Activated CD8-positive, alpha-beta memory T cell treated with anti-CD3 and anti-CD28 coated beads, Interleukin-2, amount 10 ng/mL, durations not matched to agents 7 days and 5 days (primary cell): ENCODE measurements at places on chromosomes 1 and 21.

GRCh38 chr1:176811511-176812288 lies 348.7 kb downstream of the PAPPA2 start:
- DNase-seq: no peak

- peak; percentile 95 for DNase-seq
Measured at GRCh38 chr1:244834543-244835275, 749 bp upstream of the COX20 start.

- DNase-seq: peak; percentile 54
Measured at GRCh38 chr1:20485527-20486456, at the start of gene CAMK2N1. TSS of gene CAMK2N1 (minus strand) at chr1:20486210. CDS start at chr1:20485379, 831 bp downstream.

DNA sequence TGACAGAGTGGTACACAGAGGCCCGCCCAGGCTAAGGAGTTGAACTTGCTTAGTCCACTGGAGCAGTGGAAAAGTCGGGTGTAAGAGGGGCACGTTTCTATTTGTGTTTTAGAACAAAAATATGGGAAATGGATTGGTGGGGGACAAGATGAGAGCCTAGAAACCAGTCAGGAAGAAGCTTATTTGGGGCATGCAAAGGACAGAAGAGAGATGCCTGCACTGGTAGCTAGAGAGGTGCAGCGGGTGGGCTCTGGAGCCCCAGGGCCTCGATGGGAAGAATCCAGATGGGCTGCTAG lies 1.2 kb upstream of the LIN9 start:
- DNase-seq: no peak

GRCh38 chr1:3603156-3603555 lies 8.2 kb downstream of the MEGF6 start:
- no peak for DNase-seq

DNA sequence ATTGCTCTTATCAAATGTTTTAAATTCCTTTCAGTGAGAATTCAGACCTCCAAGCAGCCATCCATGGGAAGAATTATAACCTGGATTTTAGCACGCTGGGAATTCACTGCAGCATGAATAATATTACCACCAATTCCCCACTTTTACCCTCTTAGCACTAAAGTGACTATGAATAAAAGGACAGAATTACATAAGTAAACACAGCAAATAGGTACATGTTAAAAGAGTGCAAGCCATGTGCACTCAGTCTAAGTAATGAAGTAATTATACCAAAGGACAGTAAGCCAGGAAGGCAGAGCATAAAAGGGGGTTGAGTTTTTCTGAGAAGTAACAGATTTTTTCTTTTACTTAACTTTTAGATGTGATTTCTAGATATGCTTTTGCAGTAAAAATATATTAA lies 176.3 kb downstream of the DENND1B start:
- no peak for DNase-seq

- DNase-seq: no peak
Measured at GRCh38 chr1:110083061-110083865, 12.8 kb upstream of the ALX3 start.

DNA sequence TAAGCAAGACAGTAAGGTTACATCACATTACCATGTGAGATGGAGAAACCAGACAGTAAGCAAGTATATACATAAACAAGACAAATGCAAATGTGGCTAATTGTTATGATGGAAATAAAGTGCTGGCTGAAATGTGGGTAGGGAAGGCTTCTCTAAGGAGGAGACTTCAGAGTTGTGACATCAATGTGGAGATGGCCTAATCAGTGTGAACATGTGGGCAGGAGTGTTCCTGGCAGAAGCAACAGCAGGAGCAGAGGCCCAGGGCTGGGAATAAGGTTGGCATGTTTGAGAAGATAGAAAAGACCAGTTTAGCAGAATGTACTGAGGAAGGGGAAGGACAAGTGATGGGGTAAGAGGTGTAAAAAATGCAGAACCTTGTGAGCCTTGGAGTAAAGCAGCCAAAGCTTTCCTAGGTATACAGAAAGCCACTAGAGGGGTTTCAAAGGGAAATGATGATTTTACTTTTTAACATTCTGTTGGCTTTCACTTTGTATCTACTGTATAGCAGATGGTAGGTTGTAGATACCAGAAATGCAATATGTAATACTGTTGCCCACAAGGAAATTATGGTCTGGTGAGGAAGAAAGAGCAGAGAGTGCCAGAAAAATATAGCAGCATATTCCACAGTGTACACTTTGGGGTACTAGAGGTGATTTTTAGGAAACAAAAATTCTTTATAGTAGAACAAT lies 197.4 kb downstream of the FGGY start:
- DNase-seq: no peak

- no peak for DNase-seq
Measured at GRCh38 chr21:39845571-39846130, 21.6 kb upstream of the PCP4 start.

DNA sequence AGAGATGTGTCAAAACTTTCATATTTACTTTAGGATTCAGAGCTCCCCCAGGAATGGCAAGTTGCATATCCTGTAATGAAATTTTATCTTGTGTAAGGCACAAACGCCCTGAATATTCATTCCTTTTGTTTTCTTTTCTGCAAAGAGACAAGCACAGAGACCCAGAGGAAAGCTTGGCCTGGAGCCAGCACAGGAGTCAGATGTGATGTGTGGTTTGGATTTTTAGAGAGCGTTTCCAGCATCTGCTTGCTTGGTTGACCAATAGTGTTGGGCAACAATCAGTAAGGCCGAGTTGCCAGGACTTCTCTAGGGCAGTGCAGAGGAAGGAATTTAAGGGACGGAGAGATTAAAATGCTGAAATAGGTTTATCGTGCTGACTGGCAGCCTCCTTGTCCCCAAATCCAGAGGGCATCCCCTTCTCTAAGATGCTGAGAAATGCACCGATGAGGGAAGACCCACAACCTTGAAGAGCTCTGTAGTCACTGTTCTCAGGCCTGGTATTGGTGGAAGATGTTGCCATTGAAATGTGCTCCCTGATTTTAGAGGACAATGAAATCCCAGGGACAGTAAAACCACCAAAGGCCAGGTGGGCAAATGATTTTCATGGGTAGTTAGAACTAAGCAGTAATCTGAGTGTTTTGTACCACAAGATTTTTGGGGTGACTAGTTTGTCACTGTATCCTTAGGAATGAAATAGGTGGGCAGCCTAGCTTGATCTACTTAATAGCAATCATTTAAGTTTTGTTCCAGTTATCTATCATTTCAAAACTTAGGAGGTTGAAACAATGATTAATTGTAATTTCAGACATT lies 37.9 kb upstream of the RHOU start:
- DNase-seq: no peak

- DNase-seq: no peak
Measured at GRCh38 chr21:43191521-43191920, 22.7 kb downstream of the CRYAA start.

GRCh38 chr1:201565024-201565730 lies 26.2 kb downstream of the NAV1 start:
- no peak for DNase-seq

DNA sequence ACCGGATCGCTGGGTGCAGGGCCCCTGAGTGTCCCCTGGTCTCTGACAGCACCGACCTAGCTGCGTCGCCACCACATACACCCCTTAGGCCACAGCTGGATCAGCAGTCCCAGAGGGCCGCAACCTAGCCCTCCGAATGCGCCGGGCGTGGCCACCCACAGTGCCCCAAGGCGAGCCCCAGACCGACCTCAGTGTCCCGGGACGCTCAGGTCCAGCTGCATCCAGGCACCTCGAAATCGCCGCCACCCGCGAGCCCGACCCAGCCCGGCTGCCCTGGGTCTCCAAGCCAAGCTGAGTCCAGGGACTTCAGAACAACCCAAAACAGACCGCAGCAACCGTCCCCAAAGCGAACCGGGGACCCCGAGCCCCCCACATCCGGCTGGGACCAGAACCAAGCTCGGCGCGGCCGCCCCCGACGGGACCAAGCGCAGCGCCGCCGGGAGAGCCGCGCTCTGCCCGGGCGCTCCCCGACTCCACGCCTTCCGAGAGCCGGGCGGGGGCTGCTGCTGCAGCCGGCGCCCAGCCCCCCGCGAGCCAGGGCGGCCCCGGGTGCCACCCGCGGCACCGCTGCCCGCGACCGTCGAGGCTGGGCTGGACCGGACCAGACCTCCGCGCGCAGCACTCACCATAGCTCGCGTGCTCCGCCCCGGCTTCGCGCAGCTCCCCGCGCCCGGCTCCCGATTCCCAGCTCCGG lies 54.6 kb upstream of the ECE1 start:
- peak; percentile 57 for DNase-seq

DNA sequence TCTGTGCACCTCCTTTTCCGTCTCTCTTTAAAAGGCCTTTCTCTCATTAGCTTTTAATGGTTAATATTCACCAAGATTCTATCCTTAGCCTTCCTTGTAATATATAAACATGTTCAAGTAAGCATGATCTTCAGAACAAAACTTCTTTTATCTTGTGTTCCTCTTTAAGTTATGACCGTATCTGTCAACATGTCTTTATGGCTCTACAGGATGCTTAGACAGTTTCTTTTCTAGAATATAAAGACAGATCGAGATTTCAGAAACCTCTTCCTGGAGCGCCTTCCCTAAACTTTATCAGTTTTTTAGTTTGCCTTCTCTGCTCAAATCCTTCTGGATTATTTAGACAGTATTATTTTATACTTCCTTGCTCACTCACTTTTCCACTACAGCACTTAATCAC lies 7.2 kb downstream of the RO60 start:
- DNase-seq: no peak

- no peak for DNase-seq
Measured at GRCh38 chr1:30339866-30340265, 383.5 kb downstream of the MATN1 start.

GRCh38 chr21:32834916-32835235 lies 63.3 kb upstream of the PAXBP1 start:
- no peak for DNase-seq

DNA sequence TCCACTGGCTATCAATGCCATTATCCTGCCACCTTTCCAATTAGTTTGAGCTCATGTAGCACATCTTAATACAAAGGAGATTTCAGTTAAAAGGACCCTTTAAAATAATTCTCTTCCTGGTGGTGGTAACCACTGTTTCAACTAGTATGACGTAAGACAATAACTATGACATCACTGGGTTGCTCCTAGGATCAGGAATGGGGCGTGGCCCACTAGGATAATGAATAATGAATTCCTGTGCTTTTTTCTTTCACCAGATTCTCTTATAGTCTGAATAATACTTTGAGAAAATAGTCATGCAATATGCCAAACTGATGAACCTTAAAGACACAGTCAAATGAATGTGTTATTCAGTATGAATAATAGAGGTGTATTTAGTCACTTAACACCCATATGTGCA lies 10.6 kb upstream of the KIFAP3 start:
- no peak for DNase-seq

- peak; percentile 65 for DNase-seq
Measured at GRCh38 chr1:211833174-211833820, 2.7 kb upstream of the LPGAT1 start.

DNA sequence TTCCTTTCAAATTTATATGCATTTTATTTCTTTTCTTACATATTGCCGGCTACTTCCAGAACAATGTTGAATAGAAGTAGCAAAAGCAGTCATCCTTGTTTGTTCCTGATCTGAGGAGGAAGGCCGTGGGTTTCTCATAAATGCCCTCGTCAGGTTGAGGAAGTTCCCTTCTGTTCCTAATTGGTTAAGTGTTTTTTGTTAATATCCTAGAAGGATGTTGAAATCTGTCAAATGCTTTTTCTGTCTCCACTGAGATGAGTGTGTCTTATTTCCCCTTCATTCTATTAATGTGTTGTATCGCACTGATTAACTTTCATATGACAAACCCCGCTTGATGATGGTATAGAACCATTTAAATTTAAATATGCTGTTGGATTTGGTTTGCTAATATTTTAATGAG lies 15.4 kb downstream of the TTLL10 start:
- no peak for DNase-seq

- DNase-seq: no peak
Measured at GRCh38 chr1:16127676-16128337, 28.1 kb downstream of the EPHA2 start.

- DNase-seq: no peak
Measured at GRCh38 chr1:157306896-157307295, 168.7 kb upstream of the ETV3 start.

GRCh38 chr1:186873687-186874086 lies 44.9 kb downstream of the PLA2G4A start:
- no peak for DNase-seq

DNA sequence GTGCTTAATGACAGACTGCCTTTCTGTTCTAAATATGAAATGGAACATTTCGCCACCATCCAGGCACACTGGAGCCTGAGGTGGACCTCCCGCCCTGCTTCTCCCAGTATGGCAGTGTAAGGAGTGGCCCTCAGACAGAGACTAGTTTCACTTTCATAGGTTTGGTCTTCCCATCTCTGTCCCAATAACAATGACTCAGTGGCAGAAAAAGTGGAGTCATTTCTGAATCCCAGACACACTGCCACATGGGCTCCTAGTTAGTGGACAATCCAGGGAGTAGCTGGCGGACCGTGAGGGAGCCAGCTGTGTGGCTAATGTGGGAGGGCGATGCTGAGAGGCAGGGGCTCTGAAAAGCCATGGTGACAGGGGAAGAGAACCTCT lies 95.6 kb upstream of the TSPAN2 start:
- DNase-seq: no peak

- no peak for DNase-seq
Measured at GRCh38 chr1:228410015-228410414, 3.4 kb upstream of the TRIM11 start.

GRCh38 chr1:211933946-211934714 lies 101.2 kb downstream of the INTS7 start:
- no peak for DNase-seq

GRCh38 chr1:162937716-162938395 lies 76.9 kb upstream of the CCDC190 start:
- DNase-seq: no peak

DNA sequence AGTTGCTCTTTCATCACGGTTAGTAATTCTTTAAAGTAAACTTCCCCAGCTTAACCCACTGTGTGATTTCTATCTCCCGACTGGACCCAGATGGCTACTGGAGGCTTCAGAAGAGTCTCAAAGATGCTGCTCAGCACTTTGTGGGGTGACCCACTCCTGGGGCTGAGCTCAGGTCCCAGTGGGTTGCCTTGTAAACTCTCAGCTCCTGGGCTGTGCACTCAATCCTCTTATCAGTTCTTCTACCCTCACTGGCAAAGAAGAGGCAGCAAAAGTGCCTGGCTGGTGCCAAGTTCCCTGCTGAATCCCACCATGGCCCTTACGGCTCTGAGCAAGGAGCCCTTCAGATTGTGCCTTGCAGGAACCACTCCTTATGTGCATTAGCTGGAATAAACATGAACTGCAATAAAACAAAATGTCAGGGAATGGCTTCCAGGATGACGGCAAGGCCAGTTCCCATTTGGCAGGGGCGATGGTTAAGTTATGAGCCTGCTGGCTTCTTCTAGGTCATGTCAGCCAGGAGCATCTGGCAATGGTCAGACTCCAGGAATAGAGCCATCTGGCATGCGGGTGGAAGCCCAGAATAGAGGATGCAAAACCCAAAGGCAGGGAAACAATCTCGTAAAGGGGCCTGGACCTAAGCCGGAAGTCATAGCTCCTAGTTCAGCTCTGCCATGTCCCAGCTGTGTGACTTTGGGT lies 6.8 kb downstream of the MYOC start:
- no peak for DNase-seq
